ENCODE measurements at places on chromosomes 4 and X.

DNA sequence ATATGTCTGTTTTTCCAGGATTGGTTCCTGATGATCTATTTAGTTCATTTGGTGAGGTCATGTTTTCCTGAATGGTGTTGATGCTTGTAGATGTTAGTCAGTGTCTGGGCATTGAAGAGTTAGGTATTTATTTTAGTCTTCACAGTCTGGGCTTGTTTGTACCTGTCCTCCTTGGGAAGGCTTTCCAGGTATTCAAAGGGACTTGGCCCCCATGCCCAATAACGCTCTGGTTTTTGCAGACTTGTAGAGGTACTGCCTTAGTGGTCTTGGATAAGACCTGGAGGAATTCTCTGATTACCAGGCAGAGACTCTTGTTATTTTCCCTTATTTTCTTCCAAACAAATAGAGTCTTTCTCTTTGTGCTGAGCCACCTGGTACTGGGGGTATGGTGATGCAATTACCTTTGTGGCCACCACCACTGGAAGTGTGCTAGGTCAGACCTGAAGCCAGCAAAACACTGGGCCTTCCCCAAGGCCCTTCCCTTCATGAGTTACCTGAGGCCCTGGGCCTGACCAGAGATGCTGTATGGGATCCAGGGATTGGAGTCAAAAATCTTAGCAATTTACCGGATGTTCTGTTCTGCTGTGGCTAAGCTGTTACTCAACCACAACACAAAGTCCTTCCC lies 63.3 kb upstream of the RXFP1 start:
- no peak for DNase-seq

DNA sequence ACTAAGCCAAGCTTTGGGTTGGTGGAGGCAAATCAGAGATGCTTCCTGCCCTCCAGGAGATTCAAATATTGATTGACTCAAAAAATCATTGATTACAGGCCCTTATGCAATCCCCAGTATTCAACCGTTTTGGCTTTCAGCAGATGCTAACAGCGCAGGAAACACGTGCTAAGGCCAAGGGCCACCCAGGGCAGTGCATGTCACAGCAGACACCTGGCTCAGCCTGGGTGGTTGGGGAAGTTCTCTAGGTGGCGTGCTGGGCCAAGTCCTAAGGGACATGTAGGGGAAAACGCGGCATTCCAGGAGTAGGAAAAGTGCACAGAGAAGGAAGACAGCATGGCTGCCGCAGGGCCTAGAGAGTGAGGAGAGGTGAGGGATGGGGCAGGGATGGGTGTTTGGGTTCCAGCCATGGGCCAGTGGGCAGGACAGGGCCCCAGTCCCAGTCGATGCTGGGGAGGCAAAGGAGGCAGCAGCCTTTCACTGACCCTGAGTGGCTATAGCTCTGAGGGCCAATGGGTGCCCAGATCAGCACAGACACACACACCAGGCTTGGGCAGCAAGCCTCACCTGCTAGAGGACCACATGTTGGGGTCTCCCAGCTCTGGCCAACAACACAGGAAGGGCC lies 239.1 kb downstream of the EVC2 start:
- DNase-seq: no peak

DNA sequence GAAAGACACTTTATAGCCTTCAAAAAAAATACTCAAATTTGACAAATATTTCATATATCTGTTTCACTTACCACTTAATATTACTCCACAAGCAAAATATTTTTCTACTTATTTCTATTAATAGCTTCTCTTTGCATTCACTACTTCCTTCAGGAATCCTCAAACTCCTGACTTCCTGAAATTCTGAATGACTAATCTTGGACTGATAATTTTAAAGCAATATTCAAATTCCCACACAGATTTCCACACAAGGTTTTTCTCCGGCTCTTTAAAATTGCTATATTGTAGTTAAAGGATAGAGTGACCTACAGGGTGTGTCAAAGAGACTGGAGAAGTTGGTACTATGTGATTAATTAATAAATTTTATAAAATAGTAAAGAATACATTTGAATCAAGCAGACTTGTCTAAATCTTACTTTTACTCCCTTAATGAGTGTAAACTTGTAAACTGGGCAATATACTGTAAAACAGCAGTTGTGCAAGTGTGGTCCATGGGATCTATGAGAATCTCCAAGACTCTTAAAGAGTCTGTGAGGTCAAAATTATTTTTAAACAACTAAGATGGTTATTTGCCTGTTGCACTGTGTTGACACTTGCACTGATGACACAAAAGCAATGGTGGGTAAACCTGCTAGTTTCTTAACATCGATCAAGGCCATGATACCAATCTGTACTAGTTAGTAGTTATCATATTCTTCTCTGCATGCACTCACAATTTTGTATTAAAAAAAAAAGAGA lies 44.5 kb downstream of the ANKRD17 start:
- DNase-seq: no peak

GRCh38 chr4:17957688-17958087 lies 63.9 kb downstream of the LCORL start:
- no peak for DNase-seq

GRCh38 chr4:82642331-82642730 lies 80.5 kb upstream of the TMEM150C start:
- DNase-seq: no peak

DNA sequence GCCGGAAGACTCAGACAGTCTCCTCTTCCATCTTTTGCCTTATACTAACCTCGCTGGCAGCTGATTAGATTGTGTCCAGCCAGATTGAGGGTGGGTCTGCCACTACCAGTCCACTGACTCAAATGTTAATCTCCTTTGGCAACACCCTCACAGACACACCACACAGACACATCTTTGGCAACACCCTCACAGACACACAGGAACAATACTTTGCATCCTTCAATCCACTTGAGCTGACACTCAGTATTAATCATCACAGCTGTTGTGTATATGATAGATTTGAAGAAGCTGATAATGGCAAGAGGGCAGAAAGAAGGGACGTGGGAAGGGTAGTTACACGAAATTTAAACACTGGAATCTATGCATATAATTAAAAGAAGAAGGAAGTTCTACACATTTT lies 139.5 kb downstream of the ANKRD50 start:
- DNase-seq: no peak

DNA sequence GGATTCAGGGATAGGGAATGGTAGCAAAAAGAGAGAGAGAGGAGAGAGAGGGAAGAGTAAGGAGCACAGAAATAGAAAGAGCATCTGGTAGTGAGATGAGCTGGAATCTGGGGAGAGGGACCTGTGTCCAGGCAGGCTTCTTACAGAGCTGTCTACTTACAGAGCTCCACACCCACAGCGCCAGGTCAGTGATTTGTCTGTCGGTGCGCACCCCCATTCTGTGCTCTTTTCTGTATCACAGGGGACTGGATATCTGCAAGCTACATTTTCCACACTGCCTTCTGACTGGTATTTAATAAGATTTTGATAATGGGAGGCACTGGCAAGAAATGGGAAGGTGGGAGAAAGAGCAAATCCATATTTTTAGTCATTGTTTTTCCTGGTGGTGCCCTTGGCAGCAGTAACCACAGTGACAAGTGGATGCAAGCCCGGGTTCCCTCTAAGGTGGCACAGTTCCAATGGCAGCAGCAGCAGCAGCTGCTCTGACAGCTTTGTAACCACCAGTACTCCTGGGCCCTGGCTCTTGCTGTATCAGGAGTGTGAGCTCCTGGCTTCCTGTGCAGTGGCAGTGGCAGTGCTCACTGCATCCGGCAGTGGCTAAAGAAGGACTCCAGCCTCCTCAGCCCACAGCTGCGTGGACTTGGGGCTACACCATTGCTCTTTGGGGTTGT lies 300.5 kb downstream of the TRIML1 start:
- DNase-seq: no peak

- no peak for DNase-seq
Measured at GRCh38 chrX:141176586-141177451, at the start of gene LDOC1. Gene LDOC1, minus strand, starts transcription at chrX:141177129. Its CDS starts 108 bp downstream, at chrX:141177021.

GRCh38 chrX:32448945-32449344 lies 762.4 kb downstream of the DMD start:
- no peak for DNase-seq
